Calu3 (cell line): ENCODE measurements at places on chromosomes 2 and 18. TPM values are rescaled to one million over a fixed set of nuclear protein-coding genes. Genes with fewer than 3 reads are reported as not detected.

DNA sequence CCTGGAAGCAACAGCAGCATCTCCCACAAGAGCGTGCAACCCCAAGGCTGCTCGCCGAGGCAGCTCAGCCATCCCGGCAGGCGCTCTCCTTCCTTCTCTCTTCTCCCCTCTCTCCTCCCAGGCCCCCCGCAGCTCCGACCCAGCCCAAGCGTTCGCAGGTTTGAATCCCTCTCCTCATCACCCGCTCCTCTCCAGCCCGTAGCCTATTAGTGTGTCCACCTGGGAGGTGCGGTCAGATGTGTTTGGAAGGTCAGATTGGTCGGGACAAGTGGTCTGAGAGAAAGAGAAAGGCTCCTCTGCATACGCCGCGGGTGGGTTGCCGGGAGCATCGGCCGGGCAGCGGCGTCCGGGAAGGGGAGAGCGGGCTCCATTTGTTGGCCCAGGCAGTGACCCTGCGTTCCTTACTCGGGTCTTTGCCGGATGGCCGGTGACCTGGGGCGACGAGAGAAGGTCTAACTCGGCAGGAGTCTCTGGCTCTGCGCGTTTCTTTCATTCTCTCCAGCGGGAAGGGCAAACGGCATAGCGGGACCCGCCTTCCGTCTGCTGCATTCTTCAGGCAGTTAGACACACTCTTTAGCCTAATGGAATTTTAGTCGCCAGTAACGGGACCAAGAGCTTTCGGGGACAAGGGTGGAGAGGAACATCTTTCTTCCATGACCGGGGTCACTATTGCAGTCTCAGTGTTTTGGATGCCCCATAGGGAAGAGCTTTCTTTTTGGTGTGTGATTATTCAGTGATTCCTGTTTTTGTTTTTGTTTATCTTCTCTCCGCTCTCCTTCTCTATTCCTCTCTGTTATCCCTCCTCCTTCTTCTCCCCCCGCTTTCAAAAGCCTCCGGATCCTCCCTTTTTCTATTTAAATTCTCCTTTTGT, 1.1 kb upstream of the TMEFF2 start:
- peaks cover 26% of the 10 kb centered on the region for H3K36me3 ChIP-seq
- H3K27me3 ChIP-seq, result peaks cover 58% of the 10 kb centered on the region
- peaks cover 27% of the 10 kb centered on the region for H3K4me1 ChIP-seq
- DNase-seq, result peak; percentile 13
- H3K4me3 ChIP-seq, result peak overlapping the region; percentile 91
- H3K27ac ChIP-seq, result no peak overlapping the region

DNA sequence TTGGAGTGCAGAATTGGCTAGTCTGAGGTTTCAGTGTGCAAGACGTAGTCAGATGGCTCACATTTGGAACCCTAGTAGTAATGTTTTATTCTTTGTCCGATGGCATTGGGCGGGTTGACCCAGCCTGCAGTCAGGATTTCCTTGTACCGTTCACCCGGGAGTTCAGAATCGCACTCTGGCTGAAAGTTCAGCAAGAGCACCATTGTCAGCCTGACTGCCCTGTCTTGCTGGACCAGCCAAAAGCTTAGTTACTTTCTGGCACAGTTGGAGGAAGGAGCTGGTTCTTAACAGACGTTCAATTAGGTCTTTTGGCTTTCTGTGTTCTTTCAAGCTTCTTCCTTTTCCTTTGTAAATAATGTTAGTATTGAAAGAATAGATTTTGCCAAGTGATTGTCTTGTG, 18.6 kb downstream of the RMC1 start:
- peaks cover 11% of the 10 kb centered on the region for H3K4me1 ChIP-seq
- no peaks in the 10 kb centered on the region for H3K27me3 ChIP-seq
- H3K27ac ChIP-seq, result no peak overlapping the region
- H3K36me3 ChIP-seq, result peaks cover 75% of the 10 kb centered on the region
- no peak overlapping the region for H3K4me3 ChIP-seq

- H3K4me1 ChIP-seq, result peaks cover 8% of the 10 kb centered on the region
- no peak for DNase-seq
- H3K4me3 ChIP-seq, result no peak overlapping the region
- no peaks in the 10 kb centered on the region for H3K36me3 ChIP-seq
- H3K27ac ChIP-seq, result no peak overlapping the region
- peaks cover 2% of the 10 kb centered on the region for H3K27me3 ChIP-seq
Observed at GRCh38 chr2:240389302-240389805, 46.1 kb upstream of the GPC1 start.

DNA sequence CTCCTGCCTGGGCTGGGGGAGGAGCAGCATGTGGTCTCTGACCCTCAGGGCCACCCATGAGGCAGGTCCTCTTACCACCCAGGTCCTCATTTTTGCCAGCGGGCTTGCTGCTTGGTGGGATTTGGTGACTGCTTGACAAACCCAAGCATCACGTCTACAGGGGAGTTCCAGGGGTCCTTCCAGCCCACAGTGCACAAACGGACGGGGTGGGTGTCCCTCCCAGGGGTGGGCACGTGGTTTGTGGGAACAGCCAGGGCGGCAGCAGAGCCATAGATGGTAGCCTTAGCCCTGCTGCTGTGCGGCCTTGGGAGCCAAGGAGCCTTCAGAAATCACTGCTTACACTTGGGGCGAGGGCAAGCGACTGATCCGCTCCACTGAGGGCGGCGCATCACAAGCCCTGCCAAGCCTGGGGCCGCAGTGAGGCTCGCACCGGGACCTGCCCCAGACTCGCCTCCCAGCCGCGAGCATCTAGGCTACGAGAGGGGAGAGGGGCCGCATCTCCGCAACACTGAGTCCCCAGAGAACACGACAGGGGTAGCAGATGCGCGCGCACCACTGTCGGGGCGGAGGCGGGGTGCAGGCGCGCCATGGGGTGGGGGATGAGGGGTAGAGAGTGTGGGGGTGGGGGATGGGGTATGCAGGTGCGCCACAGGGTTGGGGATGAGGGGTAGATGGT, 36.9 kb downstream of the SNED1 start:
- no peaks in the 10 kb centered on the region for H3K36me3 ChIP-seq
- no peak for DNase-seq
- no peak overlapping the region for H3K4me3 ChIP-seq
- no peaks in the 10 kb centered on the region for H3K4me1 ChIP-seq
- no peak overlapping the region for H3K27ac ChIP-seq
- peaks cover 45% of the 10 kb centered on the region for H3K27me3 ChIP-seq

DNA sequence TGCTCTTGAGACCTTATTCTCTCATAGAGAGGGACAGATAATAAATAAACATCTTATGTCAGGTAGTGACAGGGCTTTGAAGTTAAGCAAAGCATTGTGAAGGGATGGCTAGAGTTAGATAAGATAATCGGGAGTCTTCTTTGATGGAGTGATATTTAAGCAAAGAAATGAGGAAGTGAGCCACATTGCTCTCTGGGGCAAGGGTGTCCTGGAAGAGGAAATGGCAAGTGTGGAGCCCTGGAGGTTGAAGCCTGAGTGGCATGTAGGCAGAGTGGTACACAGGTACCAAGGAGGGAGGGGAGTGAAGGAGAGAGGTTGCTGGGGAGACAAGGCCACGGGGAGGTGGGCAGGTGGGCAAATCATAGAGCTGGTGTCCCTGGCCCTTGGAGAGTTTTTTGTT, 110.2 kb downstream of the CTAGE1 start:
- no peaks in the 10 kb centered on the region for H3K27me3 ChIP-seq
- H3K36me3 ChIP-seq, result no peaks in the 10 kb centered on the region
- no peak overlapping the region for H3K4me3 ChIP-seq
- H3K4me1 ChIP-seq, result no peaks in the 10 kb centered on the region
- no peak overlapping the region for H3K27ac ChIP-seq
- DNase-seq, result no peak

TMEM247 gene
- not detected in 2 replicates for total RNA-seq

DNA sequence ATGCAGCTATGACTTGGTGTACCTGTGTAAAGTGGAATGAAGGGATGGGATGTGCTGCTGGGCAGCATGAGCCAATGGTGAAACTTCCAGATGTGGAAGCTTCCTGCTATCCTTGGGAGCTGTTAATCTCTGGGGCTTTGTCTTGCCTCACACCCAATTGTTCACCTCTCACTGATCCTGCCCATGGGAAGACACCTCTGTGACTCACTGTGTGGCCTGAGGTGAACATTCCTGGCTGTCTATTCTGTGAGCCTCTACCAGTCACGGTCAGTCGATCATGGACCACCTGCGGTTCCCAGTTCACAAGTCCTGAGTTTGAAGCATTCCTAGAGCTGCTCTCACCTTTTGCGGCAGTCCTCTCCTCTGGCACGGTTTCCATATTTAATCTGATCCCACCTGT, 12.1 kb downstream of the NEURL3 start:
- peaks cover 18% of the 10 kb centered on the region for H3K4me1 ChIP-seq
- peaks cover 6% of the 10 kb centered on the region for H3K36me3 ChIP-seq
- peak; percentile 50 for DNase-seq
- H3K27ac ChIP-seq, result no peak overlapping the region
- no peak overlapping the region for H3K4me3 ChIP-seq
- H3K27me3 ChIP-seq, result no peaks in the 10 kb centered on the region

- DNase-seq, result no peak
- no peak overlapping the region for H3K27ac ChIP-seq
- no peak overlapping the region for H3K4me3 ChIP-seq
- no peaks in the 10 kb centered on the region for H3K27me3 ChIP-seq
Observed at GRCh38 chr2:172311921-172312345, 115.5 kb upstream of the ITGA6 start.

GRCh38 chr2:188870289-188870688, 103.9 kb upstream of the COL3A1 start:
- no peaks in the 10 kb centered on the region for H3K4me1 ChIP-seq
- H3K27me3 ChIP-seq, result no peaks in the 10 kb centered on the region
- no peaks in the 10 kb centered on the region for H3K36me3 ChIP-seq
- no peak for DNase-seq
- H3K4me3 ChIP-seq, result no peak overlapping the region

GRCh38 chr2:143321994-143322393, 192.8 kb downstream of the ARHGAP15 start:
- no peak overlapping the region for H3K4me3 ChIP-seq
- DNase-seq, result peak; percentile 17
- no peaks in the 10 kb centered on the region for H3K27me3 ChIP-seq
- H3K4me1 ChIP-seq, result peaks cover 8% of the 10 kb centered on the region
- H3K27ac ChIP-seq, result no peak overlapping the region

SERPINB4 gene
- total RNA-seq, result 0.76 TPM in 1 of 2 replicates, not detected in the other

- no peak overlapping the region for H3K27ac ChIP-seq
- H3K4me1 ChIP-seq, result no peaks in the 10 kb centered on the region
- no peaks in the 10 kb centered on the region for H3K36me3 ChIP-seq
- no peak for DNase-seq
- no peak overlapping the region for H3K4me3 ChIP-seq
- H3K27me3 ChIP-seq, result peaks cover 9% of the 10 kb centered on the region
Observed at GRCh38 chr2:1609485-1610095, 134.7 kb downstream of the PXDN start.

DNA sequence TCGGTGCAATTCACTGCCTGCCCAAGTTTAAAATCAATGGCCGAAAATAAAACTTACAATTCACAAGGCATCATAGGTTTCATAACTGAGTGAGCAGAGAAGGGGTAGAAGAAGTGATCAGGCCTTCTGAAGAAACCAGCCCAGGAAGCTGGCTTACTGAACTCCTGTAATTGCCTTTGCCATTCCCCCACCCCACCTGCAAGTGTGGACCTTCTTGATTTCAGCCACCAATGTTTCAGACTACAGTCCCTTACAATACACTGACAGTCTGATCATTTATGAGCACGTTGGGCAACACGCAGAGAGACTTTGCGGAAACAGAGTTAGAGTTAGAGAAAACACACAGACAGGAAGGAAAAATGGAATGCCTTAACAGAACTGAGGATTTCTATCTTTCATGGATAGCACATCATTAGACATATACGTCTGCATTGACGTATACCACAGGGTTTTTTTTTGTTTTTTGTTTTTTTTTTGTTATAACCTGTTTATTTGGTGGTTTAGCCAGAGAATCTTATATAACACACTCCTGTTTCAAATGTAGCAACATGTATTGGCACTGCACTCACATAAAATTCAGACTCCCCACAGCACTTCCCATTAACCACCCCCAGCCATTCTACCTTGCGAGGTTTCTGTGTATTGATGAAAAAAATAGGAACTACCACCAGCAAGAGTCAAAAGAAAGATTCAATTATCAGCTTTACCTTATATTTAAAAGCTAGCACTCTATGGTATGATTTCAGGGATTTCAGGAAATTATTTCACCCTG, 126.4 kb downstream of the CACNB4 start:
- H3K27me3 ChIP-seq, result peaks cover 72% of the 10 kb centered on the region
- H3K27ac ChIP-seq, result no peak overlapping the region

ANO7 gene
- total RNA-seq, result 7.7 and 8.0 TPM in 2 replicates

CRACDL gene
- 16.2 and 24.3 TPM in 2 replicates for total RNA-seq
